ENCODE measurements at places on chromosomes 6 and 20. TPM values are rescaled to one million over a fixed set of nuclear protein-coding genes. Genes with fewer than 3 reads are reported as not detected.
A peak's percentile ranks its signal among the peaks of the same experiment; 100 is the strongest.

Gene AK9
- 3.5 TPM for total RNA-seq

Gene FERMT1
- total RNA-seq: 4.3 TPM

Gene CCDC170
- 3.9 TPM for total RNA-seq

DNA sequence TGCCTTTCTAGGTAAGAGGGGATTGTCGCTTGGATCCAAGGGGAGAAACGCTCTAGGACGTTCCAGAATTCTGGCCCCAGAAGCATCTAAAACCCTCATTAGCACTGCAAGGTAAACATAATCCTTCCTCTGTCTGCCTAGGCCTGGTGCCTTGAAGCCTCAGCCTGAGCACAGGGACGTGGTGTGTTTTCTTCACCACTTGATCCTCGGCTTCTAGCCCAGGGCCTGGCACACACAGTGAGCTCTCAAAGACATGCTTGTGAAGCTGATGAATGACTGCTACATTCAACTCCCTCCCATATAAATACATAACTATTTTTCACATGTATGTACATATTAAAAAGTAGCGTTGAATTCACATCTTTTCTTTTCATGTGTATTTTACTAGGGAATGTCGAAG, 100.3 kb downstream of the ISM1 start:
- no peak for DNase-seq

DNA sequence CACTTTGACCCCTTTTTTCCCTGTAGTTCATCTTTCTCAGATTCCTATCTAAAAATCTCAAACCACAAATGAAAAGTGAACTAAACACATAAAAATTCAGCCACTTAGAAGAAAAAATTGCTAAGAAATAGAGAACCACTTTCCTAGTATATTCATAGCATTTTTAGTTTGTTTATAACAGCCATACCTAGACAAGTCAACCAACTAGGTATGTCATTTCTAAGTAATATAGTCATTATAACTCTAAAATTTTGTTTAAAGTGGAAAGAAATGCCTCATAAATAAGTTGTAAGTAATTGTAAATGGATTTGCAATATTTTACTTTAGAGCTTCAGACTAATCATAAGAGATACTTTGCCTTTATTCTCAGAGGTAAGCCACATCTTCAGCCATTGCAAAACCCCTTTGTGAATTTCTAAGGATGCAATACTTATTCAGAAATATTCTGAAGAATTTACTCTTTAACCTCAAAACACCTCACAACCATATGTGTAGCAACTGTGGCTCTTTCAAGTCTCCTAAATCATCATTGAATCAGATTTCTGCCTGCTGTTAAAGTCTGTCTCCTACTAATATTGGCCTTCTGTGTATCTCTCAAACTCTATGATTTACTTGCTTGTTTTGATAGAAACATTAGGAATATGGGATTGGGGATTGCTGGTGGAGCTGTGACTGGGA, 6.9 kb upstream of the SUMO4 start:
- peak; percentile 32 for DNase-seq

- DNase-seq: no peak
These were observed 288.2 kb downstream of the CENPW start for GRCh38 chr6:126628125-126628524.

DNA sequence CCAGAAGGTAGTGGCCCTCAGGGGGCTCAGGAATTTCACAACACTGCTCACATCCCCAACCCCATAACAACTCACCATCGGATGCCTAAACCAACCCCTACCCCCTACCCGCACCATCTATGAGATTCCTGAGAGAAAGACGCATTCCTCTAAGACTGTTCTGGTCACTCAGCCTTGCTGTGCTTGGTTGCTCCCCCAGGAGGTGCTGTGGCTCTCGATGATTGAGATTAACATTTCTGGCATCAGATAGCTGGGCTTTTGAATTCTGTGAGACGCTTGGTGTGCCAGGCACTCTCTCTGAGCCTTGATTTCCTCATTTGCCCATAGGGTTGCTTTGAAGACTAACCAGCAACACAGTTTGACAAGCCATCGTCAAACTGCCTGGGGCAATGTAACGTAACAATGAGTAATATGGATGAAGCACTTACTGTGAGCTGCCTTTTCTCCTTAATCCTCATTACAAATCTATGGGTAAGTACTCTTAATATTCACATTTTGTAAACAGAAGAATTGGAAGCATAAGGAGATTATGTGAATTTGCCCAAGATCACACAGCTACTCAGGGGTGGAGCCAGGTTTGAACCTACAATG, 978 bp downstream of the WFDC6 start:
- DNase-seq: no peak

DNA sequence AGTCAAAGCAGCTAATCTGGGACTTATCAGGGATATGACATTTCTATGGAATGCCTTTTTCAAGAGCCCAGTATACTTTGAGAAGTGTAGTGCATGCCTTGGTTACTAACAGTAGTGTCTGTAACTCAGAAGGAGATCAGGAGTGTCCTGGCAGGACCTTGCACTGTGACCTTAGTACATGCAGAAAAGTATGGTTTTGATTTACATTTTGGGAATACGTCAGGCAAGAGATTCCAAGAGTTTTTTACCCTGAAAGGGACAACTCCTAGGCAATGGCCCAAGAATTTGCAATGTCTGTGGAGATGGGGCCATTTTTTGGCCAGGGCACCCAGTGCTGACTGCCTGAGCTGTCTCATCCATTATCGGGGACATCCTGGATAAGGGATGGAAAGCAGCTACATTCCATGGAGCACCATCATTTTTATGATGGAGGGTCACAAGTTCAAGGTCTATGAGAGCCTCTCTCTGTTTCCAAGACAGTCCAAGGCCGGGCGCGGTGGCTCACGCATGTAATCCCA, 80.2 kb downstream of the FAM50B start:
- DNase-seq: peak; percentile 85

GRCh38 chr6:13044390-13044789, 283.9 kb downstream of the TBC1D7 start:
- DNase-seq: no peak

DNA sequence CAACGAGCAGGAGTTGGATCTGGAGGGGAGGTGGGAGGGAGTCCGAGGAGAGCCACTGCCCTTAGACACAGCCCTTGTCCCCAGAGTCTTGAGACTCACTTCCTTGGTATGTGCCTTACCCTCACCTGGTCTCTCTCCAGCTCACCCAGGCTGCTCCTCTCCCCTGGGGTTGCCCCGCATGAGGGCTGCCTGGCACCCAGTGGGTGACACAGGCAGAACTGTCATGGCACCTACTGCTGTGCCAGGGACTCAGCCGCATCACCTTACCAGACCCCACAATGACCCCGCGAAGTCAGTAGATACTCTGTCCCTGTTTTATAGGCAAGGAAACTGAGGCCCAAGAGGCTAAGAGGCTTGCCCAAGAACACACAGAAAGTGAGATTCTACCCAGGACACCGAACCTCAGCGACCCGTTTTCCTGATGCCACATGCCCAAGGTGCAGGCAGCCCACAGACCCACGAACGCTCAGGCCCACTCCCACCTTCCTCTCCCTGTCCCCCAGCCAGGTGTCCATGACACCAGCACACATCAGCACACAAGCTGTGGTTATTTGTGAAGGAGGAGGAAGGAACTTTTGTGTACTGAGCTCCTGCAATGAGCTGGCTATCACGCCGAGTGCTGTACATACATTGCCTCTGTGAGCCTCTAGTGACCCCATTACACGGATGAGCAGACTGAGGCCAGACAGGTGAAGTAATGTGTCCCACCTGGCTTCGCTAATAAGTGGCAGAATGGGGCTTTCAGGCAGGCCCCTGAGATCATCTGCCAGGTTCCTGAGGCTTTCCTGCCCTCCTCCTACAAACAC, 168.1 kb downstream of the GRM4 start:
- no peak for DNase-seq

Measured in fibroblast of villous mesenchyme (primary cell).